Astrocyte of the spinal cord (primary cell): ENCODE measurements at places on chromosomes 16 and 17.

DNA sequence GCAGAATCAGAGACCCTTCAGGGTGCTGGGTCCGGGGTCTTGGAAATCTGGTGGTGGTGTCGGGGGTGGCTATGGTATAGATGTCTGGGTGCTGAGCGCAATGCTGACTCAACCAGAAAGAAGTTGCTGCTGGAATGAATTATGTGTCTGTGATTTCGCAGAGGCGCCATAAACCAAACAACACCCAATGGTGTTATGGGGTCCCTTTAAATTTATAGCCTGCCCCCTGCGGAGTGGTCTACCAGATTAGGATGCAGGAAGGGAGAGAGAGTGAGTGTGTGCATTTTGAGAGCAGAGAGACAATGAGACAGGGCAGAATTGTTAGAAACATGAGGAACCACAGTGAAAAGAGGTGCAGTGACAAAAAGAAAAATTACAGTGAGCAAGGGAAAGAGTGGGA, 100.7 kb upstream of the CDH11 start:
- no peak for DNase-seq

DNA sequence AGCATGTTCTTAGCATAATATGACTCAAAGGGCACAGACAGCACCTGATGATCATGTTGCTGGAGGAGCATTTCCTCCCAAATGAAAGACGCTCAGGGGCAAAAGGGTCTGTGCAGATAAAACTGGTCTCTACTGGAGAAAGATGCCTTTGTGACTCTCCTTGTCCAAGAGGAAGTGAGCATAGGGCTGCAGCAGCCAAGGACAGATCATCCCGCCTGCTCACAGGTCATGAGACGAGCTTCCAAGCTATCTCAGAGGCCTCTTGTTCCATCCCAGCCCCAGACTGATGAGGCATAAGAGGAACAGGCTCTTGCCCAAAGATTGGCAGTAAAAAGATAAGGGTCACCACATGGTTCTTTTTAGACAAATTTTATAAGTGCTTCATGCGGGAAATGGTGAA, 141.8 kb downstream of the KATNIP start:
- no peak for DNase-seq

DNA sequence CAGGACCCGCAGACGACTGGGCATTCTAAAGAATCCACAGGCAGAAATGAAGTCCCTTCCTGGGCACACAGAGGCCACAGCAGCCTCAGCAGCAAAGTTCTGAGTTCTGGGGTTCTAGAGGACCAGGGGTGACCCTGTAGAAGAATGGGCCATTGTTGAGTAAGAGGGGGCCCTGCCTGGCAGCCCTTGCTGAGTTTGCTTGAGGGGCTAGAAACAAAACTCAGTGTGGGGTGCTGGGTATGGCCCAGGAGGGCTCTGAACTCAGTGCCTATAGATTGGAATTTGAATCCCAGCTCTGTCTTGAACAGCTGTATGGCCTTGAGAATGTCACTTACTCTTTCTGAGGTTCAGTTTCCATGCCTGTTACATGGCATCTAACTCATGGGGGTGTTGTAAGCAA, at the start of gene PDILT:
Gene PDILT, minus strand, starts transcription at position 101 of the 400 bp plus-strand sequence. CDS start 5,437 bp downstream, outside the sequence.
- no peak for DNase-seq

GRCh38 chr17:18314059-18314730, 599 bp downstream of the TOP3A start:
- DNase-seq: peak; percentile 21

DNA sequence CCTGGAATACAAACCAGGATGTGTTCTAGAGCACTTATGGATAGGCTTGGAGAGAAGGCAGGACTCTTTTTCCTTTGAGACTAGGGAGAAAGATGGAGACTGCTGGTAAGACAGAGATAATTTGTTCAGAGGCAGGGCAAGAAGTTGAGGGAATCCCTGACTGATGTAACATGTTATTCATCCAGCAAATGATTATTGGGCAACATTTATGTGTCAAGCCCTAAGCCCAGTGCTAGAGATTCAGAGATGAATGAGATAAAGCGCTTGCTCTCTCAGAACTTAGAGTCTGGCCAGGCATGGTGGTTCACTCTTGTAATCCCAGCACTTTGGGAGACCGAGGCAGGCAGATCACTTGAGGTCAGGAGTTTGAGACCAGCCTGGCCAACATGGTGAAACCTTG, 47.8 kb upstream of the NUFIP2 start:
- DNase-seq: no peak

GRCh38 chr16:57042157-57043111, 49.9 kb upstream of the CPNE2 start:
- peak; percentile 44 for DNase-seq

- DNase-seq: no peak
Measured at GRCh38 chr17:64439956-64440355, 9.0 kb upstream of the MILR1 start.

DNA sequence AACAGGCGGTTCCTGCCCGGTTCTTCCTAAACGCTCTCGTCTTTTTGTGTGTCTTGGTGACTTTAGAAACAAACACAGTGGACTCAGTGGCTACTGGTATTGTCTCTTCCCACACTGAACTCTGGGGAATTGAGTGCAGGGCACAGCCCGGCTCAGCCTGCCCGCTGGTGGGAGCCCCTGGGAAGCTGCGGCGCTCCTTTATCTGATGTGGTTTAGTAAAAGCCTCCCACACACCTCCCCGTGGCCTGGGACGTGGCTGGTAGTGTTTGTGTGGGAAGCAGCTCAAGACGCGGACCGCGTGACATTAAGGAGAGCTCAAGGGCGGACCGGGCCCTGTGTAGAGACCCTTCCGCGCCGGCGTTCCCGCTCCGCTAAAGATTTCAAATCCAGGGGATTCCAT, 55.4 kb upstream of the PVALEF start:
- DNase-seq: no peak

GRCh38 chr17:36188891-36189306, 7.7 kb downstream of the CCL3L1 start:
- no peak for DNase-seq

GRCh38 chr17:14107889-14108288, 38.6 kb downstream of the COX10 start:
- DNase-seq: no peak

DNA sequence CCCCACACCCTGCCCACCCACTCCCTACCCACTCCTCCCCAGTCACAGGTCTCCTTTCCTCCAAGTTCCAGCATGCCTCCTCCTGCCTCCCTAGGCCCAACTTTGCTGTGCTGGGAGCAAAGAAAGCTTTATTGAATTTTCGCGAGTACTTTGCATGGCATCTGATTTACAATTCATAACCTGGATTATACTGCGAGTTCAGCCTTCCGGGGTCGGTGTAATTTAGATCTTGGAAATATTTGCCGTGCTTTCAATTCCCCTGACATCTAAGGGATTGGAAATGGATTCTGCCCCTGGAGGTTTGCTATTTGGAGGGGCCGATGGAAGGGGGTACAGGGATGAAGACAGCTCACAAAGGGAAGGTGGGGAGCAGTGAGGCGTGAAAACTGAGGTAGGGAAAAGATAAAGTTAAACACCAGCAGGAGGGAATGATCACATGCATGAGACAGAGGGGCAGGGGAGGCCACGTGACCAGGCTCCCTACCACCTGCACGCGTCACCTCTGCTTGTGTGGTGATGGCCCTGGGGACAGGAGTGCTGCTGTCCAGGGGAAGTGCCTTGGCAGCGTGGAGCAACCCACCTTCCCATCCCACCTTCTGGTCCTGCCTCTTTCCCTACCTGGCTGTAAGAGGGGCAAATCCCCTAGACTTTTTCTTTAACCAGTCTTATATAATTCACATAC, 132.3 kb upstream of the RPL38 start:
- no peak for DNase-seq

- no peak for DNase-seq
Measured at GRCh38 chr17:63531022-63531965, 8.1 kb downstream of the KCNH6 start.

GRCh38 chr17:13024526-13025257, 6.9 kb upstream of the ELAC2 start:
- DNase-seq: peak; percentile 52

- DNase-seq: no peak
Measured at GRCh38 chr17:32608267-32608666, 121.5 kb downstream of the CDK5R1 start.

DNA sequence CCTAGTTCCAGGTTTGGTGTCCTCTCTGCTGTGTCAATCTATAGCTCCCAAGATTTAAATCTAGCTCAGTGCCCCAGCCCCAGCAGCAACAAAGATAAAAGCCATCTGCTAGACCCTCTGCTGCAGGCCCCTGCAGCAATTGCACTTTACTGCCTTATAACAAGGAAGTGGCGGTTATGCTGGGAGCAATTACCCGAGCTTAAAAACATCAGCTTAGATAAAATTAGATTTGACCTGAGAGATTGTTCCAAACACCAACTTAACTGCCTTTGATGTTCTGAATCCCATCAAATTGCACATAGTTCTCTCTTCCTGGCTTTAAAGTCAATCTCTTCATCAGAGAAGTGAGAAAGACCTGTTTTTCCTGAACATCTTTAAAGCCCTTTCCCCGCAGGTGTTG, 62.4 kb upstream of the SHISA6 start:
- DNase-seq: no peak

DNA sequence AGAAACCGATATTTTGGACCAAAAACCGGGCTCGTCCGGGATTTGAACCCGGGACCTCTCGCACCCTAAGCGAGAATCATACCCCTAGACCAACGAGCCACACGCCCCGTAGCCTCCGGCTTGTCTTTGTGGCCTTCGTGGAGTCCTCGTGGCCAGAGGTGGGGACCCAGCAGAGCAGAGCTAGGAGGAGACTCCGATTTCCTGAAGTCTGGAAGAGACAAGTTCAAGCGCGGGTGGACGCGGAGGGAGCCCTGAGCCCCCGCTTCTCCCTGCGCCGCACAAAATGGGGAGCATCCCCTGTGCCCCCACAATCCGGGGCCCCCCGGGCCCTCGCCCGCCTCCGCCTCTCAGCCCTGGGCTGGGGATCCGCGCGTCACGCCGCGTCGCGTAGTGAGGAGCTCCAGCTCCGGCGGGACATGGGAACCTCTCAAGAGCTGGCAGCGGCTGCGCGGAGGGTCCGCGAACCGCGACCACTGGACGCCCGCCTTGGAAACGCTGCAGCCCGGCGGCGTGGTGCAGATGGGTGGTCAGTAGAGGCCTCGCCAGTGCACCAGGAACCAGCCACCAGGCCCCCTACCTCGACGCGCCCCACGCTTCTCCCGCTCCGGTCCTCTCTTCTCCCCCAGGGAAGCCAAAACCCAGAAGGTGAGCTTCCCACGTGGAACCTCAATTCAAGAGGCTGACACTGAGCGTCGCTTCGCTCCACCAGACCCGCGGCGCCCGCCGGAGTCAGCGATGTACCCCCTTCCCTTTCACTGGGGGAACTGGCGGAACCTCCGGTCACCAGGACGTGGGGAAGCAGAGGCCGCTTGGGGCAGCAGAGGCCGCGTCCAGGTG, 5.2 kb upstream of the OR1F1 start:
- peak; percentile 39 for DNase-seq

GRCh38 chr17:79892457-79893241, 53.4 kb upstream of the CBX4 start:
- DNase-seq: no peak

DNA sequence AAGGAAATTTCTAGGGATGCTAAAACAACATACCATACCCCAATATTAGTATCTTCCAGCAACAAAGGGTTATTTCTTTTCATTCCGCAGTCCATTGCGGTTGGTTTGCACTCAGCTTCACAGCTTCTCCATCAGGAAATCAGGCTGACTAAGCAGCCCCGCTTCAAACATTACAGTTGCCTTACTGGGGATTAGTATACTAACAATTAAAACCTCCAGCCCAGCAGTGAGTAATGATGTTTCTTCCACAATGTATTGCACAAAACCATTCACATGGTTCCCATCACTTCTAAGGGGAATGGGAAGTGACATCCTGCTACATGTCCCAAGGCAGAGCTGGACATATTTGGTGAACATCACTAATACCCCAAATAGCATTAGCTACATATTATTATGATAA, 1384.9 kb downstream of the CDH8 start:
- peak; percentile 14 for DNase-seq

- DNase-seq: peak; percentile 85
Measured at GRCh38 chr16:48503779-48504178, 106.2 kb downstream of the N4BP1 start.

- no peak for DNase-seq
Measured at GRCh38 chr17:4433515-4434031, at the start of gene SPNS3. TSS of gene SPNS3 (plus strand) at chr17:4433940. CDS start at chr17:4433968, 28 bp downstream.

DNA sequence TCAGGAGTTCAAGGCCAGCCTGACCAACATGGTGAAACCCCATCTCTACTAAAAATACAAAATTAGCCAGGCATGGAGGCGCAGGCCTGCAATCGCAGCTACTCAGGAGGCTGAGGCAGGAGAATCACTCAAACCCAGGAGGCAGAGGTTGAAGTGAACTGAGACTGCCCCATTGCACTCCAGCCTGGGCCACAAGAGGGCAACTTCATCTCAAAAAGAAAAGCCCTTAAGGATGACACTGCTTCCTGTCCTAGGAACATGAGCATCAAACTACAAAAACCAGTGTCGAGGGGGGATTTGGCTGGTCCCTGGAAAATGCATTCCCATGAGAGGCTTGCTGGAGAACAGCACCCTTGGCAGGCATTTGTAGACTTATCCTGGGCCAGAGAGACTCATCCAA, 449.5 kb upstream of the PSMD7 start:
- DNase-seq: no peak
